Jurkat, Clone E6-1 (cell line): ENCODE measurements at places on chromosomes 12 and 14.

GRCh38 chr12:9977916-9978315 lies 6.7 kb downstream of the CLEC12A start:
- no peak for DNase-seq

DNA sequence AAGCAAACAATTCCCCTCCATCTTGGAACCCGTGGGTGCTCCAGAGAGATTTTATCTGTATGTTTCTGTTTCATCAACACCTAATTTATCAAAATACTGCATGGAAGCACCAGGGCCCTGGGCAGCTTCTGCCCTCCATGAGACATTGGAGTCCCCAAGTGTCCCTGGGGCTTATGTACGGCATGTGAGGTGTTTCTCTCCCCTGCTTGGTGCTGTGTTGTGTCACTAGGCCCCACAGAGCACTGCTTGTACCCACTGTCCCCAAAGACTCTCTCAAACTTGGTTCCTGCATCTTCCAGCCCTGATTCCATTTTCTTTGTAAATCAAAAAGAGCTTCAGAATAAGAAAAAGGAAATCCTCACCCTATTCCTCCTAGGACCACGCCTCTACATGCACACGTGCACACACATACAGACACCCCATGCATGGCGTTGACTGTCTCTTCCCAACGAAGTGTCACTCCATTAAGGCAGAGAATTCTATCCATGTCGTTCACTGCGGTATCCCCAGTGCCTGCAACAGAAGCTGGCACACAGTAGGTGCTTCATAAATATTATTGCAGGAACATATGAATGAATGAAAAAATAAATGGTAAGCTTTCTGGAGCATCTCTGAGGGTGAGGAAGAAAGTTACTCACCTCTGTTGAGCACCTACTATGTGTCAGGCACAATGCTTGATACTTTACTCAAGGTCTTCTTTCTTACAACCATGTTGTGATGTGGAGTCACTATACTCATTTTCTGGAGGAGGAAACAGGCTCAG lies 191.6 kb downstream of the DICER1 start:
- DNase-seq = no peak

GRCh38 chr14:75702616-75703261 lies 41.7 kb downstream of the TTLL5 start:
- DNase-seq = no peak

GRCh38 chr14:36524874-36525745 lies 5.1 kb upstream of the NKX2-1 start:
- DNase-seq = peak; percentile 58

GRCh38 chr12:75760573-75761294 lies 249.3 kb upstream of the KRR1 start:
- no peak for DNase-seq

DNA sequence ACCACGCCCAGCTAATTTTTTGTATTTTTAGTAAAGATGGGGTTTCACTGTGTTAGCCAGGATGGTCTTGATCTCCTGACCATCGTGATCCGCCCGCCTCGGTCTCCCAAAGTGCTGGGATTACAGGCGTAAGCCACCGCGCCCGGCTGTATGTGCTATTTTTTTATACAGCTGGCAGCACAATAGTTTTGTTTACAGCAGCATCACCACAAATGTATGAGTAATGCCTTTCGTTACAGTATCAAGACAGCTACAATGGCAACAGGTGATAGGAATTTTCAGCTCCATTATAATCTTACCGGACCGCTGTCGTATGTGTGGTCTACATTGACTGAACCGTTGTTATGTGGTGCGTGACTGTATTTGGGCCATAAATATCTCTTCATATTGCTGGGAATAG lies 11.6 kb upstream of the MDM2 start:
- no peak for DNase-seq

DNA sequence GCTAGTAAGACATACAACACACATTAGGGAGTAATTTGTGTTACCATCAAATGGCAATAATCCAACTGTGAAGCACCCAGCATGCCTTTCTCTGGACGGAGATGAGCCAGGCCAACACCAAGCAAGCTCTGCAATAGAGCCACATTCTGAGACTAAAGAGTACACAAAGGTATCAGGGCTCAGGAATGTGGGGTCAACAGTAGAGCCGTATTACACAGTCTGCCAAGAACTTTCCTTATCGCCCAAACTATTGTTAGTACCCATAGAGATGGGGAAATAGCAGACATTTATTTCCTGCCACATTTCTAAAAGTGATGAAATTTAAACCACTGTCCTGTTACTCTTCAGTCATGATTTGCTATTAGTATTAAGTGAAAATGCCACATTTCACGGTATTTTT lies 113.7 kb downstream of the BMP4 start:
- no peak for DNase-seq

- no peak for DNase-seq
Observed at GRCh38 chr12:104183443-104183842, 32.1 kb upstream of the TXNRD1 start.

DNA sequence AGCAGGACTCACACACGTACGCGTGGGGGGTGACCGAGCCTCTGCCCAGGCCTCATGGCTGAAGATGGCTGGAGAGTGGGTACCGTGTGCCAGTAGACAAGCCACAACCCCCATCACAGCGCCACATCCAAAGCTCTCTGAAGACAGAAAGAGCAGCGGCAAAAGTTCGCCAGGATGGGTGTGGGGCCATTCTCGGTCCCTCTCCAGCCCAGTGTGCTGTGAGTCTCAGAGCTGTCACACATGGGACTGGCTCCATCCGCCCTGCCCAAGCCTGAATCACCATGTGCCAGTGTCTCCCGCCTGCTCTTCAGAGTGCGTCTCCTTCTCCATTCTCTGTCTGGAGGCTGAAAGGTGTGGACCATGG lies 5.7 kb downstream of the TMEM179 start:
- DNase-seq = no peak

DNA sequence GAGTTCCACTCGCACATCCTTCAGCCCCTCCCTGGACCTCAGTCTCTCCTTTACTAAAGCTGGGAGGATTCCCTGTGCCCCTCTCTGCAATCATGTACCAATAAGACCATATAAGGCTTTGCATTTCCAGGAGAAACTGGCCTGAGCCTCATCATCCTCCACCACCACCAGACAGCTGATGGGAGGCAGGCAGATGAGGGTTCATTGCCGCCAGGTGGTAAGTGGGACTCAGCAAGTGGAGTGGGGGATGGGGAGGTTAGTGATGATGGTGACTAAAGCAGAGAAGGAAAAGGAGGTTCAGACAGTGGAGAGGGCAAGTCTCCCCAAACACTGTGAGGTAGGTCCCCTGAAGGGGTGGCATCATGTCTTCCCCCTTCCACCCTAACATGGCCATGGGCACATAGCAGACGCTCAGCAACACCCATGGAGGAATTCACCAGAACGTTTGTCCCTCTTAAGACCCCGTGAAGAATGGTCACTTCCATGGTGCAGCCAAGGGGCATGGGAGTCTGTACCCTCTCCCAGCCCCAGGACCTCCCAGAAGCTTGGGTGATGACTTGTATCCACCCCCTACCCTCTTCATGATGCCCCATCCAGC lies 4.5 kb upstream of the TNFRSF1A start:
- DNase-seq = no peak

- no peak for DNase-seq
Observed at GRCh38 chr12:124126950-124127655, 154.1 kb downstream of the ZNF664 start.

- no peak for DNase-seq
Observed at GRCh38 chr14:104049576-104050240, 35.8 kb upstream of the ASPG start.

DNA sequence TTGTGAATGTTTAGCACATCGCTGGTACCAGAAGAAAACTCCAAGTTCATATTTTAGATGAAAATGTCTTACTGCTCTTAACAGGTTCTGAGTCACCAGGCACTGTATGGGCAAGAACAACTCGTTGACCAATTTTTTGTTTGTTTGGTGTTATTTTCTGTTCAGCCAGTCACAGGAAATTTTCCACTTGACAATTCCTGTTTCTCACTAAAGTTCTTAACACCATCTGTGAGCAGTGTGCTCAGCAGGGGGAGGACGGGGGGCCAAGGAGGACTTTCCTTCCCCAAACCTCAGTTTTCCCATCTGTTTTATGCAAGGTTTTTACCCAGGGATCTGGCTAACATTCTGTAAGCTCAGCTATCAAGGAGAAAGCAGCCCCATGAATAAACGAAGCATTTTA lies 3.0 kb downstream of the NUAK1 start:
- no peak for DNase-seq

- DNase-seq = no peak
Observed at GRCh38 chr14:60637479-60638315, 11.6 kb downstream of the SIX1 start.

GRCh38 chr14:35419429-35419841 lies 14.9 kb upstream of the NFKBIA start:
- DNase-seq = no peak

DNA sequence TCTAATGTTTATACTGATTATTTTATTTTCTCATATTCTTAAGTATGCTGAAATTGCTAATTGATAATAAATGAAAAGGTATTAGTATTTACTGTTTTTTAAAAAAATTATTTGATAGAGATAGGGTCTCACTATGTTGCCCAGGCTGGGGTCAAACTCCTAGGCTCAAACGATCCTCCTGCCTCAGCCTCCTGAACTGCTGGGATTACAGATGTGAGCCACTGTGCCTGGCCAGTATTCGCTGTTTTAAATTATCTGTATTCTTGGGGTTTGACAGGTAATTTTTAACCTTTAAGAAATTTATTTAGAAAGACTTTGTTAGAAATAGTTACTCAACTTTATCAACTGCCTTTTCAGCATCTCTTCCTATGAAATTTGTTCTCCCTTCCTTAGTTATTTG lies 32.2 kb downstream of the RAN start:
- DNase-seq = no peak

DNA sequence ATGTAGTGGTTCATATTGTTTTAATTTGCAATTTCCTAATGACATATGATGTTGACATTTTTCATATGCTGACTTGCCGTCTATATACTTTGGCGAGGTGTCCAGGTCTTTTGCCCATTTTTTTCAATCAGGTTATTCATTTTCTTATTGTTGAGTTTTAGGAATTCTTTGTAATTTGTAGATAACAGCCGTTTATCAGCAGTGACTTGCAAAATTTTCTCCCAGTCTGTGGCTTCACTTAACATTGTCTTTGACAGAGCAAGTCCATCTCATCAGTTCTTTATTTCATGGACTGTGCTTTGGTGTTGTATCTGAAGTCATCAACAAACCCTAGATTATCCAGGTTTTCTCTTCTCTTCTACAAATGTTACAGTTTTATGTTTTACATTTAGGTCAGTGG lies 12.6 kb upstream of the KLHDC2 start:
- no peak for DNase-seq

- no peak for DNase-seq
Observed at GRCh38 chr14:36717363-36717762, 55.7 kb downstream of the PAX9 start.

DNA sequence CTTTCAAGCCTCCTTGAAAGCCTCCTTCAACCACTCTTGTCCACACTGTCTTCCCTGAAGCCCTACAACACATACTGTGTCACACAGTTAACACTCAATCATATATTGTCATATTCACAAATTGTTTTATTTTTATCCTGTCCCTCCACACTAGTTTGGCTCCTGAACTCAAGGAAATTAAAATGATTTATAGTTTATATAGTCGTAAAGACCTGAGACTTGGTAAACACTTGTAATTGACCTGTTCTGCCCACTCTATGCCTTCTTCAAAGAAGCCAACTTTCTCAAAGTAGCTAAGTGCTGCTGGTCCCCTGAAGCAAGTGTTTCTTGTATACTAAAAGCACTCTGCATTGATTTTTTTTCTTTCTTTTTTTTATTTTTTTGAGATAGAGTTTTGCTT lies 15.6 kb upstream of the NEK9 start:
- no peak for DNase-seq

DNA sequence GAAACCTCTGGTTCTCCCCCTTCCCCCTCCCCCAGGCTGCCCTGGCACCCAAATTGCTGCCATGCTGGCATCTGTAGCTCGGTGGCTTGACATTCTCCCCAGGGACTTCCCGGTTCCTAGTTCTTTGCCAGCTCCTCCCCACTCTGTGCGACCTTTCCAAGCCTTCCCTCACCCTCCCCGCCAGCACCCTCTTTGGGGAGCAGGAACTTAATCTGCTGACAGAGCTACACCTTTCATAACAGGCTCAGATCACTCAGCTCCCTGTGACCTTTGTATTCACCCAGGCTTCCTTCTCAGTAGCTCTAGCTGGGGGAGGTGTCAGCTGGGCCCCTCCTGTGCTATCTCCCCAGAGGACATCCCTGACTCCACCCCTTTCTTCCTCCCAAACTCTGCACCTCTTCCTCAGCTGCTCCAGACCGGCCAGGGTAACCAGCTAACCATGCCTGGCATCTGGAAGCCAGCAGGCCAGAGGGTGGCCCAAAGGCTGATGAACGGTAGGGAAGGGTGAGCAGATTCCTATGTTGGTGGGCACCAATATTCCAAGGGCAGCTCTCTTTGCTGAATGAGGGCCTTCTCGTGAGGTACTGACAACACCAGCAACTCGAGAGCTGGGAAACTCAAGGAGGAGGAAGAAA lies 1.8 kb upstream of the COX14 start:
- no peak for DNase-seq

GRCh38 chr14:80965037-80965436 lies 9.6 kb downstream of the TSHR start:
- DNase-seq = no peak

DNA sequence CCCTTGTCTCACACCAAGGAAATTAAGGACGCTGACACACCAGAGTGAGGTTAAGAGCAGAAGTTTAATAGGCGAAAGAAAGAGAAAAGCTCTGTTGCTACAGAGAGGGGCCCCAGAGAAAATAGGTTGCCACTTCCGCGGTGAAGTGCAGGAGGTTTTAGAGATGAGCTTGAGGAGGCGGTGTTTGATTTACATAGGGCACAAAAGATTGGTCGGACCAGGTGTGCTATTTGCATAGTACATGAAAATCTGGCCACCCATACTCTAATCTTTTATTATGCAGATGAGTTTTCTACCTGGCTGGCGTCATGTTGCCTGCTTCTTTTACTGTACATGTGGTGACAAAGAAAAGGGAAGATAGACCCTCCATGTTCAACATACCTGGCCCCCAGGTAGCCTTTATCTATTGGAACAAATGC lies 23.3 kb upstream of the MYF6 start:
- DNase-seq = peak; percentile 5

GRCh38 chr12:74370608-74371216 lies 166.9 kb upstream of the ATXN7L3B start:
- no peak for DNase-seq

GRCh38 chr12:132404951-132405741 lies 75.8 kb upstream of the GALNT9 start:
- DNase-seq = no peak

DNA sequence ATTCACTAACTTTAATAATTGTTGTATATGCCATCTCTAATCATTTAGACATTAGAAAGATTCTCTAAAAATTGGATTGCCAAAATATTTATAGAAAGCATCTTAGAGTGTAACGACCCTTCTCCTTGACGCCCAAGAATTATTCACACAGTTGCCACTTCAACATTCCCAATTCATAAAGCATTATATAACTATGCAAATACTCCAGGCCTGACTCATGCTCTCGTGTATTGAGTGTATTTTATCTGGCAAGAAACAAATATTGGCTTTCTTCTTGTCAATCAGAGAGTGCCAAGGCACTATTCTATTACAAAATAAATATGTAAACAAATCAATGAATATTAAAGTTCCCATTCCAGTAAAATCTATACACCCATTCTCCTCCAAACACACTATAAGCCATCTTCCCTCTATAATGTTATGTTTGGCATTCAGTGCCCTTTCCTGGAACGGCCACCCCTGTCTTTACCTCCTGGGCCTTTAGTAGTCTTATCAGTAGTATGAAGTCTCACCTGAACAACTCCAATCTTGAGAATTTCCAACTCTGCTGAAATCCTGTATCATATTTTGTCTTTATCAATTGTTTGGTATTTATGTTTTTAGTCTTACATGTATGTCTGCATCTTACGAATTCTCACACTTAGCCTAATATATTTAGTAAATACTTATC lies 182.6 kb downstream of the PIK3C2G start:
- DNase-seq = no peak
